Suppressor macrophage treated with lipopolysaccharide for 1 hour (primary cell): ENCODE measurements at places on chromosomes 1 and 21.
A peak's percentile ranks its signal among the peaks of the same experiment; 100 is the strongest.

- no peak for DNase-seq
These were observed 39.3 kb downstream of the KIAA1614 start for GRCh38 chr1:180951836-180952656.

DNA sequence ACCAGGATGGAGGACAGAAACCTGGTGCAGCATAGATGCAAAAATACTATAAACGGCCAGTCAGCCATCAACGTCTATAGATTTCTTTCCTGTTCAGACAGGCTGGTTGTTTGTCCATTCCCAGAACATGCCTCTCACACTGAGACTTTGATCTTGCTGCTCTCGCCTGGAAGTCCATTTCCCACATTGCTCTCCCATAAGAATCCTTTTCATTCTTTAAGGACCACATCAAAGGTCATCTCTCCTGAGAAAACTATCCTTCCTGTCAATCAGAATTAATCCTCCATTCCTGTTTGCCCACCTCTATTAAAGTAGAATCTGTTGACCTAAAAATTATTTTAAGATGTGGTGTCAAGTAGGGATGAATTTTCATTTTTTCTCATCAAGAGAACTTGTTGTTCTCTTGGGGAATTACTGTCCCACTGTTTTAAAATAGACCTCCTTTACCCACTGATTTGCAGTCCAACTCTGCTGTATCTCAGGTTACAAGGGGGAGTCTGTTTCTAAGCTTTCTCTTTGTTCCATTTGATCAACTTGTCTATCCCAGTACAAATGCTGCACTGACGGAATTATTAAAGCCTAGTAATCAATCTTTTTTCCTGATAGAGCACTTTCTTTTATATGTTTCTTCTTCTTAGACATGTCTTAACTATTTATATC, 172.7 kb downstream of the PATJ start:
- DNase-seq: no peak

- DNase-seq: no peak
These were observed 7.5 kb upstream of the FMO3 start for GRCh38 chr1:171083222-171083621.

- DNase-seq: no peak
These were observed 34.6 kb upstream of the CTPS1 start for GRCh38 chr1:40944841-40945430.

GRCh38 chr1:244802041-244802440, 33.4 kb upstream of the COX20 start:
- DNase-seq: no peak

DNA sequence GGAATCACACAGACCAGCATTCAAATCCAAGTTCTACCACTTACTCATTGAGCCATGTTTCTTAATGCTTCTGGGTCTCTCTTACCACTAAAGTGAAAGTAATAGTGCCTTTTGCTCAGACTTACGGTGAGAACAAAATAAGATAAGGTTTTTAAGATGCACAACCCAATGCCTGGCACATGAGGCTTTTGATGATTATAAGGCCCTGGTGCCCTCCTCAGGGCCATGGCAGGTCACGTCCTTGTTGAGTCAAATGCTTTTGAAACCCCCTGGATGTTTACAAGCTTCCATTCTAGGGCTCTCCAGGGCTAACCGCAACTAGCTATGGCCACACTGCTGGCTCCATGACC, 76.0 kb downstream of the TENT5C start:
- no peak for DNase-seq

DNA sequence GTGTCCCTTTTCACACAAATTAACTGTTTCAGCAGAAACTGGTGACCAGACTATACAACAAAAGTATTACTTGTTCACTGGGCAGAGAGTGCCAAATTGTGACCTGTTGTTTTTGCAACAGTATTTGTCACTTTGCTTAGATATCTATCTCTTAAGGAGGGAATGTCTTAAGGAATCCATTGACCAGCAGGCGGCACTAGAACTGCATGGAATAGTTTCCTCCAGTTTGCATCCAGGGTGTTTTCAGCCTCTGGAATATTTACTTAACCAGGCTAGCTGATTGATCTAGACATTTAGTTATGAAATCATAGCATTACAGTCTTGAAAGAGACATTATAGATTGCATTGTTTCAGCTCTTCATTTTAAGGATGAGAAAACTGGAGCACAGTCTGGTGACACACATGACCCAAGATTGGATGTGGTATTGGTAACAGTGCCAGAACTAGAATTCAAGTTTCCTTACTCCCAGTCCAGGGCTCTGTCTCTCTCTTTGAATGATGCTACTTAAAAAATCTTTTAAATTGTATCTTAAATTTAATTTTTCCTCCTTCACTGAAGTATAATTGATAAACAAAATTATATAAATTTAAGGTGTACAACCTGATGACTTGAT, 16.9 kb downstream of the RPTN start:
- DNase-seq: peak; percentile 92

GRCh38 chr1:81290326-81290725, 510.4 kb upstream of the ADGRL2 start:
- no peak for DNase-seq

DNA sequence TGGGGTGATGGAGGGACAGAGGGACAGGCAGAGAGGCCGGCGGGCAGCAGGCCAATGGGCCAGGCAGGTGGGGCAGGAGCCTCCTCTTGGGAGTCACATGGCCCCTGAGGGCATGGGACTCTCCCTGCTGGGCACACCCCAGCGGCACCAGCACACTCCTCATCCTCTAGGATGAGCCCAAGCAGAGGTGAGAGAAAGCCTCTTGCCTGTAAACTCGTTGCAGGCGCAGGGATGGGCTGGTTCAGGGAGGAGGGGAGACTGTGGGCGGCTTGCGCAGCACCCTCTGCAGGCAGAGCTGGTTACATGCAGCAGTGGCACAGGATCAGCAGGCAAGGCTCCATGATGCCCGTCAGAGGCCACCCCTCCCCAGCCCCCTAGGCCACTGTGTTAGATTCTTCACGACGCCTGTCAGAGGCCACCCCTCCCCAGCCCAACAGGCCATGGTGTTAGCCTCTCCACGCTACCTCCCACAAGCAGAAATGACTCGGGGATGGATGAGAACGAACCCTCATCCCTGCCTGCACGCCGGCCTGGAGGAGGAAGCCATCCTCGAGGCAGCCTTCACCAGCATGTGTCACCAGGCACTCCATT, 209.7 kb upstream of the VAMP3 start:
- DNase-seq: peak; percentile 17

- DNase-seq: no peak
These were observed 156.5 kb downstream of the EIF4G3 start for GRCh38 chr1:21020151-21020550.

- DNase-seq: no peak
These were observed 15.5 kb downstream of the LBR start for GRCh38 chr1:225412321-225412720.

GRCh38 chr1:17919525-17920439, 164.6 kb downstream of the ACTL8 start:
- peak; percentile 28 for DNase-seq

DNA sequence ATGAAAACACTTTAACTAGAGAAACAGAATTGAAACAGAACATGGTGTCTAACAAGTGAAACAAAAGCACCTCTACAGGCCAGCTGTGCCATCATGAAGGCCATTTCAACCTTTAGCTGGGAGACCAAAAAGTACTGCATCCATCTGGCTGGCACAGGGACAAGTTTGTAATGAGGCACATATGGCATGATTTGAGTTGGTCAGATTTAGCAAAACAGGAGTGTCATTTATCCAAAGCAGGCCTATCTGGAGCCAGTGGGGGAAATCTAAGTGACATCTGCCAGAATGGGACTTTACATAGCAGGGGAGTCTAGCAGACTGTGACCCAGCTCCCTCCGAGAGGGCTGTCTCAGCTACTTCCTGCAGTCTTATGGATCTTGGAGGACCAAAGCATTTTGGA, 51.9 kb downstream of the DNTTIP2 start:
- no peak for DNase-seq

DNA sequence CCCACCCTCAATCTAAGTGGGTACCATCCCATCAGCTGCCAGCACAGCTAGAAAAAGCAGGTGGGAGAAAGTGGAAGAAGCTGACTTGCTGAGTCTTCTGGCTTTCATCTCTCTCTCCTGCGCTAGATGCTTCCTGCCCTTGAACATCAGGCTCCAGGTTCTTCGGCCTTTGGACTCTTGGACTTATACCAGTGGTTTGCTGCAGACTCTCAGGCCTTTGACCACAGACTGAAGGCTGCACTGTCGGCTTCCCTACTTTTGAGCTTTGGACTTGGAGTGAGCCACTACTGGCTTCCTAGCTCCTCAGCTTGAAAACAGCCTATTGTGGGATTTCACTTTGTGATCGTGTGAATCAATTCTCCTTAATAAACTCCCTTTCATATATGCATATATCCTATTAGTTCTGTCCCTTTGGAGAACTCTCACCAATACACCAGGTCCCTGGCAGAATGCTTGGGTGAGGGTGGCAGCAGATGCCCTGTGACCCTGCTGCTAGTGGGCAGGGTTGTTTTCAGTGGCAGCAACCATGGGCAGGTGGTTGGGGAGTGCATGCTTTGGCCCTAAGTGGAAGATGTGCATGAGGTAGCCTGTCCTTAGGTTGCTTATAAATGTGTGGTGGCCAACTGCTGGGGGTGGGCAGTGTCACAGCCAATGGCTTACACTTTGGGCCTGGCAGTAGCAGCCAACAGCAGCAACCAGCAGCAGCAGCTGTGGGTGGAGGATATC, 10.8 kb upstream of the ADAM30 start:
- DNase-seq: no peak

DNA sequence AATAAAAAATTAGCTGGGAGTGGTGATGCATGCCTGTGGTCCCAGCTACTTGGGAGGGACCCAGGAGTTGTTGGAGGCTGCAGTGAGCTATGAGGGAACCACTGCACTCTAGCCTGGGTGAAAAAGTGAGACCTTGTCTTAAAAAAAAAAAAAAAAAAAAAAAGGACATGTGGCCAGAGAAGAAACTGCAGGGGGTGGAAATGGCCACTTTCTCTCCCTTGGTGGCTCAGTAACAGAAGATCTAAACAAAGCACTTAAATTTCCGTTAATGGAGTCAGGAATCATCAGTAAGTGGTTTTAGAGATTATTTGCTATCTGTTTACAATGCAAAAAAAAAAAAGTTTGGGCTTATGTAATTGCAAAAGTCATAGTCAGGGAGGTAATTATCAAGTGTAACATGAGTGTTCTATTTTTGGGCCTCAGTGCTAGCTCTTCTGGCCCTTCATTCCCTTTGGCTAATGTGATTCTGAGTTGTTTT, 19.3 kb upstream of the OPRD1 start:
- DNase-seq: no peak

GRCh38 chr1:46681333-46682034, 9.8 kb downstream of the TEX38 start:
- DNase-seq: no peak

- DNase-seq: no peak
These were observed 64.7 kb downstream of the PRDM16 start for GRCh38 chr1:3133686-3134085.

DNA sequence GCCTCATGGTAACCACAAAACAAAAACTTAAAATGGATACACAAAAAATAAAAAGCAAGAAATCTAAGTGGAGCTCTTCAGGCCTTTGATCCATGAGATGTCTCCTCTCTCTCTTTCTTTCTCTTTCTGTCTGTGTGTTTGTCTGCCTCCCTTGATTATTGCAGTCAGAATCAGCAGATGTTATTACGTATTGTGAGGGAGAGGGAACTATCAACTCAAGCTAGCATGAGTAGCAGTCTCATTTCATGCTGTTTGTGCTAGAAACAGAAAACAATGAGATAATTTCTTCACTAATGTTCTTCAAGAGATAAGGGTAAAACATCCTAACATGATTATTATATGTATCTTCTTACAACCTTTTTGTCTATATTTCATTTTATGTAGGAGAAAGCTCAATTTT, 103.7 kb upstream of the PDC start:
- DNase-seq: no peak

DNA sequence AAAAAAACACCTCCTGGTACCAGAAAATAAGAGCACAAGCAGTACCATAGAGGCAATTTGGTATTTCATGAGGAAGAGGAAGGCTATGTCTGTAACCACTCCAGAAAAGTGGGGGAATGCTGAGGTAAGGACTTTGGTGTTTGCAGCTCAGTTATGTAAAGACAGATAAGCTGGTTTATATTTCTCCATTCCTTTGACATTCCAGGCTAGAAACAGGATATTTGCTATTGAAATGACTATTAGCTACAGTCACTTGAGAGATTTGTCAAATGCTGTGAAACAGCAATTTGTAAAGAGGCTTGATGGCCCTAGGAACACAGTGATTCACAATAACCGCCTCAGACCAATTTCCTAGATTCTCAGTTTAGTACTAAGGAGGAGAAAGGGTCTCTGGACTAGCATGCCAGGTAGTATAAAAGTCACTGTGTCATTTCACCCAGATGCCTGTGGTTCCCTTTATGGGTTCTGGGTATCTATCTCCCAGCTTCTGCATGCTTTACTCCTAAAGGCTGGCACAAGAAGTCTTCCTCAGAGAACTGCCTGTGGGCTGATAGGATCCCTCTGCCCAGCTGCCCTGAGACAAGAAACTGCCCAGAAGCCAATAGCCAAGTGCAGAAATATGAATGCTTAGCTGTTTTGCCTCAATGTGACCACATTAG, 80.5 kb downstream of the VCAM1 start:
- DNase-seq: no peak

- no peak for DNase-seq
These were observed 14.9 kb upstream of the CD247 start for GRCh38 chr1:167532964-167533824.

DNA sequence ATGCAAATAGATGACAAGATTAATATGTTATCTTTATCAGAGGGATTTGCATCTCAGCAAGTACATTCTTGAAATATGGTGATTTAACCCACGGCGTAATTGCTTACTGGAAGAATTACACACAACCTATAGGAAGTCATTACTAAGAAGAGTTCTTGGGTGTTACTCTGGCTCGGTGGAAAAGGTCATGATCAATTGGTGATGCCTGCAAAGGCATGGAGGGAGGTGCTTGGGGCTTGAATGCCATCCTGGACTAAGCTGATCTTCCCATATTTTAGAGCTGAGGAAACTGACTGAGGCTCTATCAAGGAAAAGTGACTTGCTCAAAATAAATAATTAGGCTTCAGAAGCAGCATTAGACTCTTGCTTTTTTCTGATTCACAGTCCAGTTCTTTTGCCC, 137.5 kb upstream of the JUN start:
- DNase-seq: no peak

- DNase-seq: no peak
These were observed 75.9 kb downstream of the GIPC2 start for GRCh38 chr1:78121710-78122109.
